ENCODE measurements at places on chromosomes 4 and X.

DNA sequence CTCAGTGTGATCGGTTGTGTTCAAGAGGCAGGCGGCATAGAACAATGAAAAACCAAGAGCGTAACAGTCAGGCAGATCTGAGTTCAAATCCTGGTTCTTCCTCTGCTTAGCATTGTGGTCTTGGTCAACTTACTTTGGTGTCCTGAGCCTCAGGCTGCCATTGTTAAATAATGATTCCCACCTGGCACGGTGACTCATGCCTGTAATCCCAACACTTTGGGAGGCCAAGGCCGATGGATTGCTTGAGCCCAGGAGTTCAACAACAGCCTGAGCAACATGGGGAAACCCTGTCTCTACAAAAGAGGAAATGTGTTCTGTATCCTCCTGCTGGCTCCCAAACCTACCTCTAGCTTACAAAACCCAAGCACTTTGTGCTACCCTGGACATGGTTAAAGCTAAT, 129.0 kb upstream of the STX18 start:
- DNase-seq: no peak

DNA sequence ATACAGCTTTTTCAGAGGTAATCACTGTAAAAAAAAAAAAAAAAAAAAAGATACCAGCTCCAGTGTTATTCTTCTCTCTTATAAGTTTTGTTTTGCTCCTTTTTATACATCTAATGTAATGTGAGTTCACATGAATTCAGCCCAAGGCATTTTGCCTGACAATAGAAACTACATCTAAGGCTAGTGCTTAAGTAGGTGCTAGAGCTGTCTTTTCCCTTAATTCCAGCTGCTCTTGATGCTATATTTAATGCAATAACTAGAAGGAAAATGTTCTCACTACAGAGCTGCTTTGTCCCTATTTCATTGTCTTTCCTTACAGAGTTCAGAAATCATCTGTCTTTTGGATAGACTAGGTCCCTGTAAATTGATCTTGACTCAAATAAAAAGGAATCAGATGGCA, 150.1 kb downstream of the NAA11 start:
- no peak for DNase-seq

DNA sequence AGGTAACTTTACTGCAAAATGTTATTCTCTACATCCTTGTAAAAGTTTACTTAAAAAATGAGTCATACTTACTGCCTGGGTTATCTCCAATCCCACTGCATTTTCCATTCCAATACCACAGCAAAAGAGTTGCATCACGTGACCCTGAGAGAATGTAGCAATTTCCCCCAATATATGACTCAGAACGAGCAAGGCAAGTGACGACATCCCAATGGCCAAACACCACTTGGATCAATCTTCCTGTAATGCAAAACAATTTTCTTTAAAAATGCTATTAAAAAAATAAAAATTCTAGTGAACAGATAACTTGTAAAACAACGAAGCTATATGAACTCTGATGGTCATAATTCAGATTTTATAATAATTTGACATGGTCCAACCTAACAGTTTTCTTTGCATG, 224.3 kb downstream of the DCLK2 start:
- DNase-seq: no peak

DNA sequence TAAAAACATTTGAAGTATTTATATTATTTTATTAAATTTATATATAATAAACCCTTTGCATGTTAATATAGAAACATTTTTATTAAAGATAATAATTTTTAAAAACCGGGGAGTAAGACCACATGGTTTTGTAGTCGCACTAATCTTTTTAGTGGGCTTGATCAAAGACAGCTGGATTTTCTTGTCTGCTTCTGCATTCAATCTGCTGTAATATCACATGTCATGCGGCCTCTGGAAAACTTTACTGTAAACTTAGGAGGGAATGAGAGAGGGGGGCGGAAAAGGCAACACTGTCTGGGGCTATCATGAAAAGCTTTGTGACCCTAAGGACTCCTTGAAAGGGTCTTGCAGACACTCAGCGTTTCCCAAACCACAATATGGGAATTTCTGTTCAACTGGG, 62.8 kb upstream of the NLGN4X start:
- DNase-seq: no peak
